ENCODE measurements at places on chromosomes 4 and X. TPM values are rescaled to one million over a fixed set of nuclear protein-coding genes. Genes with fewer than 3 reads are reported as not detected.

The EREG gene
- 0.07 TPM for total RNA-seq

The OTC gene
- not detected for total RNA-seq

The DIPK2B gene
- total RNA-seq, result 0.29 TPM

The ARSH gene
- total RNA-seq, result not detected

The LINC00632 gene
- total RNA-seq, result 0.60 TPM

The TLR3 gene
- total RNA-seq, result not detected

The PAGE1 gene
- total RNA-seq, result not detected

Data from activated naive CD4-positive, alpha-beta T cell treated with anti-CD3 and anti-CD28 coated beads, Interleukin-2, amount 50 U/mL, for 72 hours (primary cell).